Temporal lobe (tissue), 4 donors: ENCODE measurements at places on chromosomes 13 and 19. TPM values are rescaled to one million over a fixed set of nuclear protein-coding genes. Genes with fewer than 3 reads are reported as not detected.

Gene CAPS
- total RNA-seq = 5.7 TPM

Gene BORA
- 1.5 TPM for total RNA-seq

Gene S1PR4
- not detected for total RNA-seq

Gene SIGLEC5
- 0.25 TPM for total RNA-seq

Gene LPAR2
- total RNA-seq = 25.8 TPM

Gene SIGLEC7
- 0.49 TPM for total RNA-seq

Gene KIR3DL1
- not detected for total RNA-seq

Gene SLAIN1
- total RNA-seq = 289 TPM

Gene ALOX5AP
- total RNA-seq = 0.74 TPM

Gene SLC10A2
- not detected for total RNA-seq

Gene CEACAM8
- total RNA-seq = 0.25 TPM

Gene FXYD3
- total RNA-seq = not detected

Gene PTGIR
- total RNA-seq = 0.25 TPM

Gene PCDH20
- 7.6 TPM for total RNA-seq

Gene USHBP1
- 0.74 TPM for total RNA-seq

Gene KISS1R
- 0.49 TPM for total RNA-seq

Gene RASL11A
- 1.5 TPM for total RNA-seq

Gene SLC25A41
- 0.98 TPM for total RNA-seq

Gene RNF113B
- total RNA-seq = not detected

Gene RFPL4AL1
- not detected for total RNA-seq

Gene LGALS4
- total RNA-seq = not detected

Gene CAPN12
- total RNA-seq = 0.25 TPM

Gene CYP4F8
- total RNA-seq = not detected

Gene MUC16
- not detected for total RNA-seq

Gene DACT3
- 14.5 TPM for total RNA-seq

Gene PDE4C
- 1.2 TPM for total RNA-seq

Gene NCAN
- 238 TPM for total RNA-seq

Gene NANOS2
- not detected for total RNA-seq

Gene CGB5
- total RNA-seq = not detected

Gene MATK
- total RNA-seq = 16.0 TPM

Gene ATP12A
- total RNA-seq = 0.25 TPM

Gene ANGPTL4
- total RNA-seq = 1.5 TPM

Gene ICAM5
- 5.4 TPM for total RNA-seq

Gene CYP4F12
- total RNA-seq = under 0.01 TPM

Gene CLPTM1
- 47.5 TPM for total RNA-seq

Gene IFNL2
- total RNA-seq = not detected

Gene UBE2L5
- not detected for total RNA-seq
